ENCODE measurements at places on chromosomes 7 and 10.

DNA sequence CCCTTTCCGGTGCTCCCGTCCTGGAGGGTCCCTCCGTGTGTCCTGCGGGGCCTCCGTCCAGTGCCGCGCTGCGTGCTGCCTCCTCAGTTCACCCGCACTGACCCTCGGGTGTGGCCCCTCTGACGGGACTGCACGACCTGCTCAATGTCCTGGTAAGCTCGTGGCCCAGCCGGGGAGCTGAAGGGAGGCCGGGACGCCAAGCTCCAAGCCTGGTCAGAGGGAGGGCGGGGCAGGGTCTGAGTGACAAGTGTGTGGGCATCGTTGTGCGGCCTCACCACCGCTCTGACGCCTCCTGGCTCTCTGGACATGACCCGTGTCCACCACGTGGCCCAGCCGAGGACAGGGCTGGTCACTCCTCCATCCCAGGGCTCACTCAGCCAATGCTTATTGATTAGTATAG, 25.9 kb downstream of the FAM20C start:
- no peak for DNase-seq

GRCh38 chr10:86599041-86599440, 55.3 kb upstream of the OPN4 start:
- no peak for DNase-seq

DNA sequence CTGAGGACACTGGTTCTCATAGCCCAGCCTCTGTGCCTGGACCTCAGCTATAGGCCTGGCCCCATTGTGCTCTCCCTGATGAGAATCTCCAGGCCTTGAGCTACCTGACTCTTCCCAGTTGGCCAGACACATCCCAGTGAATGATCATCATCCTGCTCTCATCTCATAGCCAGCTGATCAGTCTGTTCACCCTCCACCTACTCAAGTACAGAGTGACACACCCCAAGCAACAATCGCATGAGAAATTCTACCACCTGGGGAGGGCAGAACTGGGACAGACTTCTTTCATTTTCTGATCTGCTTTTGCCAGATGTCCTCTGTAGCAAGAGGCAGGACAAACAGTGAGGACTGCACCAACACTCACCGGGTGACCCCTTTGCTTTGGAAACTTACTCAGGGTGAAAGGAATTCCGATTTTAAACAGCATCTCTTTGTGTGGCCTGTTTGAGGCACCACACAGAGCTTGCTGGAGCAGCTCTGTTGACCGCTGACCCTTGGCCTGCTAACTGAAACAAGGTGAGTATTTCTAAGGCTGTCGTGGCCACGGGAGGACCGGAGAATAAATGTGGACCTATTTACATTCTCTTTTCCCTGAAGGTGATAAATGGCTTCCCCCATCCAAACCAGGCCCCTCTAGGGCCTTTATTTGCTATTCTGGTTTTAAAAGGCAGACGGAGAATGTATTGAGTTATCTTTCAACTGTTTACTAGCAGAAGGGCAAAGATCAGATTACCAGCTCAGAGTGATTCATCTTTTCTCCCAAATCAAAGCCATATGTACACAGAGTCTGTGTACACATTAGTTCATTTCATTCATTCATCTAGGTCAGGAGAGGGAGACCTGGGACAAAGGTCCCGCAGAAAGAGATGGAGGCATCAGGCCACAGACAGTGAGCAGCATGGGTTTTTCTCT, 181.4 kb upstream of the TNS3 start:
- no peak for DNase-seq

DNA sequence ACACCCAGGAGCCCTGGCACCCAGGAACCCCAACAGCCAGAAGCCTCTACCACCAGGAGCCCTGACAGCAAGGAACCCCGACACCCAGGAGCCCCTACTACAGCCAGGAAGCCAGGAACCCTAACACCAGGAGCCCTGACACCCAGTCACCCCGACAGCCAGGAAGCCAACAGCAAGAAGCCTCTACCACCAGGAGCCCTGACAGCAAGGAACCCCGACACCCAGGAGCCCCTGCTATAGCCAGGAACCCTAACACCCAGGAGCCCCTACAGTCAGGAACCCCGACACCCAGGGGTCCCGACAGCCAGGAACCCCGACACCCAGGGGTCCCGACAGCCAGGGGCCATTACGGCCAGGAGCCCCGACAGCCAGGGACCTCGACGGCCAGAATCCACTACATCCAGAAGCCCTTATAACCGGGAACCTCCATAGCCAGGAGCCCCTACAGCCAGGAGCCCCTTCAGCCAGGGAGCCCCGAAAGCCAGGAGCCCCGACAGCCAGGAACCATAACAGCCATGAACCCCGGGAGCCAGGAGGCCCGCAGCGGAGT, 440 bp upstream of the GLRX3 start:
- DNase-seq = no peak

GRCh38 chr10:507908-508444, 181.5 kb downstream of the DIP2C start:
- no peak for DNase-seq

- no peak for DNase-seq
Observed at GRCh38 chr10:79984851-79985250, 35.9 kb upstream of the SFTPD start.

- DNase-seq = no peak
Observed at GRCh38 chr7:130274296-130274695, 7.6 kb downstream of the CPA2 start.

DNA sequence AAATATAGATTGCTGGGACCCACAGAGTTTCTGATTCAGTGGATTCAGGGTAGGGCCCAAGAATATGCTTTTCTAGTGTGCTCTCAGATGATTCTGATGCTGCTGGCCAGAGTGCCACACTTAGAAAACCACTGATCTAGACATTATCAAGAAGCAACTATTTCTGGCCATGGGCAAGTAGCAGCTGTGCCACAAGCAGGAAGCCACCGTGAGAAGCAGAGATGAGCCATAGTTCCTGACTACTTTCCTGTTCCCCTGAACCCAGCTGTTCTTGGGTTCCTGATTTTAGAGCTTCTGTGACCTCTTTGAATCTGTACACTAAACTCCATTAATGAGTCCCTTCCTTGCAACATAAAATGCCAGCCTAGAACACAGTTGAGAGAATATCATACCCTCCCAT, 38.1 kb upstream of the PIK3AP1 start:
- no peak for DNase-seq

DNA sequence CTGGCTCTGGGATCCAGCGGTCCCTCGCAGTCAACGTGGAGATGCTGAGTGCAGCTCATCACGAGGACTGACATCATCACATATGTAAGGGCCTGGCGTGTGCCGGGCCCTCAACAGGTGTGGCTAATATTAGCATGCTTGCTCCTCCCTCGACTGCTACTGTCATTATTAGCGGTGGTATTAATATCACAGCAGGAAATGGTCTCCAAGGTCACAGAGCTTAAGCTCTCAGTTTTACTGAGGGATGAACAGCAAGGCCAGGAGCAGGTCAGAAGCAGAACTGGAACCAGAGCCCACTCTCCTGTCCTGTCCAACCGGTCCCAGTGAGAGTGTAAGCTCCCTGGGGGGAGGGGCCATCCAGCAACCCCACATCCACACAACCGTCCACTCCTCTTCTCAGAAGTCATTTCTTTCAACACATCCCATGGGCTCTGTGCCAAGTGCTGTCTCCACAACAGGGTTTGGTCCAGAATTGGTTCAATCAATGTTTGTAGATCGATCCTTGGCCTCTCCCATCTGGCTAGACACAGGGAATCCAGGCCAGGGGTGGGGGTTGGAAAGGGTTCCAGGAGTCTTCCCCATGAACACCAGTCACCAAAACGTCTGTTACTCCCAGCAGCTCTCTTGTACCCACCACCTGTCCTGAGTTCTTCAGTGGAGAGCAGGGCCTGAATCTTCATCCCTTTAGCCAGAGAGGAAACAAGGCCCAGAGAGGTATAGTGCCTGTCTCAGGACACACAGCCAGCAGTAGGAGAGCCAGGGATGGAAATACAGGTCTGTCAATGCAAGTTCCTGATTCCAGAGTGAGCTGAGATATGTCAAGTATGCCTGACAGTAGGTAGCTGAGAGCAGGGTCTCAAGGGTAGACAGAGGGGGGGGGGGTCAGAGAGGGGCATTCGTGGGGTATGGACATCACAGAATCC, 45.3 kb upstream of the ZMIZ1 start:
- DNase-seq = no peak

GRCh38 chr7:154960063-154960790, 42.7 kb downstream of the PAXIP1 start:
- no peak for DNase-seq

DNA sequence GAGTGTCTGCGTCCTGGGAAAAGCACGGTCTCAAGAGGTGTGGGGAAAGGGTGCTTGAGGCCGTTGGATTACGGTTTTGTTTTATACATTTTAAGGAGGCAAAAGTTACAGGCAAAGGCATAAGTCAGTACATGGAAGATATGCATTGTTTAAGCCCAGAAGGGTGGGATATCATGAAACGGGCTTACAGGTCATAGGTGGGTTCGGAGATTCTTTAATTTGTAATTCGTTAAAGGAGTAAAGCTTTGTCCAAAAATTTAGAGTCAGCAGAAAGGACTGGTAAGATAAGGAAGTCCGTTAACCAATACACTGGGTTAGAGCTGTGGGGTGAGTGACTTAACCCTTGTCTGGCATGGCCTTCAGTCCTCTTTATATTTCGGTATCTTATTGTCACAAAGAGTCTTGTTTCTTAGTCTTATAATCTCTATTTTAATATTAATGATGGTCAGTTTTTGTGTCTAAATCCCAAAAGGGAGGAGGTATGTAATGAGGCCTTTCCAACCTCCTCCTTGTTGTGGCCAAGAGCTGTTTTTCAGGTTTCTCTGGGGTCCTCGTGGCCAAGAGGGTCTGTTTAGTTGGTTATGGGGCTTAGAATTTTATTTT, 12.7 kb downstream of the TSPAN14 start:
- DNase-seq = no peak

DNA sequence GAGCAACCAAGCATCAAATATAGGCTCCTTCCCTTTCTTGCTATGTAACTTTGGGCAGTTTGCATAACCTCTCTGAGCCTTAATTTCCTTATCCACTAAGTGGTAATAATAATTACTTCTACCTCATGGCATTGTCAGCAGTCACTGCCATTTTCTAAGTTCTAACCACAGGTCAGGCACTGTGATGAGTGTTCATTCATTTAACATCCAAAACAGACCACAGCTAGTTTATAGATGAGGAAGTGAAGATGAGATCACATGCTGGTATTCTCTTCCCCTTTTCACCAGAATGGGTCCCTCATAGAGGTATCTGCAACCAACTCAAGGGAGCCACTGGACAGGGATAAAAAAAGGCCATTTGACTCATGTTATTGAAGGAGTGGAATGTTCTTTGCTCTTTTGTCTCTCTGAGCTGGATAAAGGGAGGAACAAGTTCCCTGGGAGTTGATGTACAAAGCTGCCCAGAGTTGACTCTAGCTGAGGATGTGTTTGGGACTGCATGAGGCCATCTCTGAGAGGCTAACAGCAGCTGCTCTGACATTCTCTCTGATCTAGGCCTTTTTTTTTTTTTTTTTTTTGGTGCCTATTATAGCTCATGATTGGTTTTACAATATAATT, 65.0 kb downstream of the DNAJC12 start:
- DNase-seq = no peak

DNA sequence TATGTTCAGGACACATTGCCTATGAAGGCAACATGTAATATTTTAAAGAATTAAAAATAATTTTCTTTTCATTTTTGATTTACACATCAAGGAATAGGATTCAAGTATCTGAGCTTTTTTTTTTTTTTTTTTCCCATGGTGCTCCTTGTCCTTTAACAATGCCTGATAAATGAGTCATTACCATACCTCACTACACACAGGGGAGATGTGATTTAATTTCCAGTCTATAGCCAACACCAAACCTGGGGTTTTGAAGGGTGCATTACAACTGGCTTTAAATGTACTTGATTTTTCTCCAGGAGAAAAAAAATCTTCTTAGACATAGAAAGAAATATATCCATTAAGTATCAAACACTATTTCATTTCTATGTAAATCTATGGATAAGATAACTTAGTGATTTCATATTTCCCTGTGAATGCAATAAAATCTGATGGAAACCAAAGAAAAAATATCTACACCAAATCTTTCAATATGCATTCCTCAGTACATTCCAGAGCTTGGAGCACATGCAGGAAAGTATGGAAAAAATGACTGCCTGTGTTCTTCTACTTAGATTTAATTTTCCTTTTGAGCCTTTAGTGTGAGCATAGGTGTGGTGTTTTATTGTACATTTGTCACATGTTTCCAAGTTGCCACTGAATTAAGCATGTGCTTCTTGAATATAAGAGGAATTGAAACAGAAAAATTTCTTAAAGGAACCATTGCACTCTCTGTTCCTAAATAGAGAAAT, 204.8 kb upstream of the MEOX2 start:
- no peak for DNase-seq

GRCh38 chr10:60375293-60376004, 14.2 kb downstream of the ANK3 start:
- no peak for DNase-seq

DNA sequence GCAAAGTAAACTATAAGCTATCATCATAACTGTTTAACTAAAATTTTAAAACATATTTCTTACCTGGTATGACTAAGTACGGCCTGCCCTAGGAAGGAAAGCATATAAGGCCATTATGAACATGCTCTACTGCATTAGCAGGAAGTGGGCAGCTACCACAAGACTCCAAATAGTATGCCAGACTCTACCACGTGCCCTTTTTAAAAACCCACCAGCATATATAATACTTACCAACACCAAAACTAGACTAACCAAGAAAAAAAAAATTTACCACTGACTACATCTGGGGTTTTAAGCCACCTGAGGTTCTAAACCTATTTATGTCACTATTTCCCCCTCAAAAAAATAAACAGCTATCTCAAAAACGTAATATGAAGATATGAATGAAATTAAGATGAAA, 30.1 kb downstream of the NUDCD3 start:
- no peak for DNase-seq

DNA sequence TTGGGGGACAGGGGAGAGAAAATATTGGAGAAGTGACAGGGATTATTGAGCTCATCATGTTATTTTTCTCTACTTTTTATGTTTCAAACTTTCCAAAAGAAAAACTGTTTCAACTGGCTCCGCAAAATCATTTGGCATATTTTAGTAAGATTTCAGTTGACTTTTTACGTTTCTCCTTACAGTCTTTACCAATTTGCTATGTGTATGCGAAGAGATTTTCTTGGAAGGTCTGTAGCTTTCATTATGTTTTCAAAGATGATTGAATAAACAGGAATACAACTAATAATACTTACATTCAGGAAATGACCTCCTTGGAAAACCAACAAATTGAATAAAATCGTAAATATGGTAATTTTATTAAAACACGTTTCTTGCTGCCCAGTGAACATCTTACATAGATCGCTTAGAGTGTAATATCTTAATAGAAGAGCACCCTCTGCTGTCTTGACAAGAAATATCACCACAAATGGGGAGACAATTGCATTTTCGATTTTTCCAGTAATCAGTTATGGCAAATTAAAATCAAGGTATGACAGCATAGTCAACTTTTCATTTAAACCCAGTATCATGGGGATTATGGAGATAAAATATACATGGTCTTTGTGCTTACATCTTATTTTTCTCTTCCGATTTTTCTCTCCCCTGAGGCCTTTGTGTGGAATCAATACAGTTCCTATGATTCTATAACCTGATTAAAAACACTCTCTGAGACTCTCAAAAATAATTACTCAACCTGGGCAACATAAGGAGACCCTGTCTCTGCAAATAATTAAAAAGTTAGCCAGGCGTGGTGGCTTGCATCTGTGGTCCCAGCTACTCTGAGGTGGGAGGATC, 43.1 kb downstream of the MBL2 start:
- DNase-seq = no peak

- DNase-seq = no peak
Observed at GRCh38 chr10:44966129-44966815, 6.7 kb downstream of the RASSF4 start.

- DNase-seq = no peak
Observed at GRCh38 chr7:1645071-1645409, 25.0 kb upstream of the ELFN1 start.

- DNase-seq = no peak
Observed at GRCh38 chr10:132648072-132648850, 110.7 kb downstream of the INPP5A start.
